Cardiac muscle cell (in vitro differentiated cells and primary cell): ENCODE measurements at places on chromosomes 3 and 15. TPM values are rescaled to one million over a fixed set of nuclear protein-coding genes. Genes with fewer than 3 reads are reported as not detected.
A peak's percentile ranks its signal among the peaks of the same experiment; 100 is the strongest.

- DNase-seq = no peak
- no peak overlapping the region for H3K27ac ChIP-seq
- no peaks in the 10 kb centered on the region for H3K27me3 ChIP-seq
- no peaks in the 10 kb centered on the region for H3K36me3 ChIP-seq
- peaks cover 3% of the 10 kb centered on the region for H3K4me1 ChIP-seq
These were observed 39.1 kb upstream of the LRTM1 start for GRCh38 chr3:54966979-54967378.

Gene IGF1R
- 51.6 and 92.4 TPM in 2 replicates for total RNA-seq

- no peak for DNase-seq
- H3K36me3 ChIP-seq = no peaks in the 10 kb centered on the region
- no peak overlapping the region for H3K4me3 ChIP-seq
- H3K4me1 ChIP-seq = peaks cover 25% of the 10 kb centered on the region
- H3K27ac ChIP-seq = no peak overlapping the region
These were observed 72.1 kb upstream of the ROPN1 start for GRCh38 chr3:124064050-124064449.

- no peak overlapping the region for H3K4me3 ChIP-seq
- H3K27ac ChIP-seq = peak overlapping the region; percentile 62
- H3K36me3 ChIP-seq = no peaks in the 10 kb centered on the region
- no peak for DNase-seq
- H3K27me3 ChIP-seq = no peaks in the 10 kb centered on the region
These were observed 1.6 kb upstream of the UBA3 start for GRCh38 chr3:69081583-69082262.

DNA sequence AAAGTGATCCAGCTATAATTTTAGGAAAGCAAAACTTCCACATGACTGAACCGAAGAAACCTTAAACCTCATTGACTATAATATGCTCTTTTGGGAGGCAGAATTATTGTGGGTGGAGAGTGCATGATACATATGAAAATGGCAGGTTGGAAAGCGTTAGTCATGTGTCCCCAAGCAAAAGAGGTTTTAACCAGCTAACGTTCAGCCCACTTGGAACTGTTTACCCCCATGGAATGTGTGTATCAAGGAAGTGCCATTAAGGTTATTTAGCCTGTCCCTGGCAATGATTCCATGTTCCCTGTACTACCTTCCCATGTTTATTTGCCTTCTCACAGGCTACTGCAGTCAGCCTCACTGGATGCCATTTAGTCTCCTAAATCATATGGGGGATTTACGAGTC, 44.1 kb upstream of the LRRC58 start:
- DNase-seq = no peak
- no peaks in the 10 kb centered on the region for H3K4me1 ChIP-seq
- H3K4me3 ChIP-seq = no peak overlapping the region
- peaks cover 22% of the 10 kb centered on the region for H3K36me3 ChIP-seq
- H3K27ac ChIP-seq = no peak overlapping the region

- no peak within 1 kb of the TSS for H3K4me3 ChIP-seq
- no peaks in the 10 kb centered on the region for H3K36me3 ChIP-seq
- H3K27me3 ChIP-seq = no peaks in the 10 kb centered on the region
- H3K4me1 ChIP-seq = no peaks in the 10 kb centered on the region
- peak within 1 kb of the TSS; percentile 27 for H3K27ac ChIP-seq
These were observed at the start of gene CAV3 for GRCh38 chr3:8733332-8734094. CAV3 (plus strand) TSS chr3:8733802; CDS start chr3:8733877, 75 bp downstream.

Gene KLF15
- 9.5 and 16.5 TPM in 2 replicates for total RNA-seq

Gene PLSCR4
- 0.28 and 1.2 TPM in 2 replicates for total RNA-seq

DNA sequence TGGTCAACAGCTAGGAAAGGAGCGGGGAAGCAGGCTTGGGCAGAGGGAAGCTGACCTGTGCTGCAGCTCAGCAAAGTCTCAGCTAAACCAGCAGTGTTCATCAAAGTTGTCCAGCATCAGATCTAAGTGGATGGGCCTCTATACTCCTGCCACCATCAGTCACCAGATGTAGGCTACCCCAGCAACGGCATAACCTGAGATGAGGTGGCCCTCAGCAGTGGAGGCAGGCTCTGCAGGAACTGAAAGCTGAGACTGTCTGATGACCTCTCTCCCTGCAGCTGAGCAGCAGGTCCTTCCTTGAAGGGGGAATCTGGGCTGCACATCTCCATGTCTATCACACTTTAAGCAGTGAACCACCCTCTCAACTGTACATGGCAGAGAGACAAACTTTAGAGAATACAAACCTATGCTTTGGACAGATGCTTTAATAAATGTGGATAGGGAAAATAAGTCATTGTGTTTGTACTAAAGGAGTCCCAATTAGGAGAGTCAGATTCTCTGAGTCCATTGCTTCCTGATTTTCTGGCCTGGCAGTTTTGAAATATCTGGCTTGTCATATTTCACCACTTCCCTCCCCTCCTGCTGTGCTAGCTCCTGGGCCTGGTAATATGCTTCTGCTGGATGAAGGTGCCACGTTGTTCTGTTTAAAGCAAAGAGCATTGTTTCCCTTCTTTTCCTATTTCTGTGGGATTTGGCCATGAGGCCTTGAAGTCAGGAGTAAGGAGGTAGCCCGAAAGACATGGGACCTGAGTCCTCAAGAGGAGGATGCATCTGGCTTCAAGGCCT, 11.1 kb upstream of the PSTPIP1 start:
- DNase-seq = no peak
- no peaks in the 10 kb centered on the region for H3K27me3 ChIP-seq
- H3K4me1 ChIP-seq = no peaks in the 10 kb centered on the region
- H3K36me3 ChIP-seq = no peaks in the 10 kb centered on the region
- no peak overlapping the region for H3K27ac ChIP-seq

DNA sequence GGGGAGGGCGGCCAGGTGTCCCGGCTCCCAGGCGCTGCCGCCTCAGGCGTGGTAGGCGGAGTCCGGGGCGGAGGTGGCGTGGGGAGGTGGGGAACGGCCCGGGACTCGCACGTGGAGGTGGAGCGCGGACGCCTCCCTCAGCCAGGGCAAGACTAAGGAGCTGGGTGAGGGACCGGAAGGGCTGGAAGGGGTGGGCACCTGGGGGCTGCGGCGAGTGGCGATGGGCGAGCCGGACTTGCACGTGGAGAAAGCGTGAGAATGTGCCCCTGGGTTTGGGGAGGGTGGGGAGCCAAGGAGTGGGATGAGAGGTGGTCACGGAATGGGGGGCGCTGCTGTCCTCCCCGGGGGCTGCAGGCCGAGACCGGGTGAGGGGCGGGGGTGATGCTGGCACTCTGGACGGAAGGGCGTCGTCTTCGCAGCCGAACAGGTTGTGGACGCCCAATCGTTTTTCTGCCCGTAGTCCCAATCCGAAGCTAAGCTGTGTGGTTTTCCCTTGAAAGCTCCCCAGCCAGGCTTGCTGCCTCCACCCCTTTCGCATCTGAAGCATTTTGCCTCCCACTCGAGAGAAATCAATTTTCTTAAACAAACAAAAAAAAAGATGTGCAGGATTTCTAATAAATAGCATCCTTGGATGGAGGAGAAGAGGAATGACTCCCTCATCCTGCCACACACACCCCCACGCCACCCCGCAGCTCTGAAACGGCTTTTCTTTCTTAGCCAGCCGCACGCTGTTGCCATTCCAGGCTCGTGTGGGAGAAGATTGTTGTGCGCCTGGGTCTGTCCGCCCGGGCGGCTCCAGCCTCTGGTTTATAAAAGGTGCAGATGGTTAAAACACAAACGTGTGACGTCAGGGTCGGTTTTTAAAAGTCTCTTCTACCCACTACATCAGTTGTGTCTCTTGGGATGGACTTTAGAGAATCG, 62.5 kb upstream of the ANKRD28 start:
- H3K4me1 ChIP-seq = peaks cover 11% of the 10 kb centered on the region
- H3K4me3 ChIP-seq = peak overlapping the region; percentile 87
- no peak overlapping the region for H3K27ac ChIP-seq
- H3K36me3 ChIP-seq = no peaks in the 10 kb centered on the region

Gene GP5
- total RNA-seq = 0.83 and 0.95 TPM in 2 replicates

DNA sequence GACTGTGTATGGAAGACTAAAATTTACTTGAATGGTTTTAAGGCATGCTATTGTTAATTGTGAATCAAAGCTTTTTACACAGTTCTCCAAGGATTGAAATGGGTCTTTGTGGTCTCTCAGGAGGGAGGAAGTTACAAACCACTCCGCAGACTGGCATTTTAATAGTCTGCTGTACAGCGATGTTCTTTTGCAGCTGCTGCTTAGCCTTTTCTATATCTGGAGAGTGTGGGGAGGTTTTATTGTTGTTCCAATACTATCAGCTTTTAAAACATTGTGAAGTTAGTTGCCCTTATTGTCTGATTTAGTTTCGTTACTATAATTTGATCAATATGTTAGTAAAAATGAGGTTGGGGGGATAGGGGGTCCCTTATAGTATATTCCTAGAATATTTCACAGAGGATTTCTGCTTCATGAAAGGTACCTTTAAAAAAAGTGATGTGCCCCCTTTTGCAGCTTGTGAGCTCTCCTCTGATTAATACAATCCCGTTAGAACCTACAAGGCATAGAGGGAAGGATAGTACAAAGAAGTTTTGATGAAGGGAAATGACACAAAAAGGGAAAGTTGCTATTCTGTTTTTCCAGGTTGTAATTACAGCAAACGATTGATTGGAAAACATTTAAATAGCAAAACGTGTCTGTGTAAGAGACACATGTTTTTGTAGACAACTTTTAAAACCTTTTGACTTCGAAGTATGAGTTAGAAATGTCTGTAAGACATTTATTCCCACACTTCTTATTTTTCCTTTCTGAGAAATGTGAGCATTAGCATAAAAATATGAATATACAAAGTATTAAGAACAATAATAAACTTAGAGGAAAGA, 158.3 kb upstream of the CGNL1 start:
- no peak overlapping the region for H3K4me3 ChIP-seq
- no peaks in the 10 kb centered on the region for H3K36me3 ChIP-seq
- peak overlapping the region; percentile 7 for H3K27ac ChIP-seq
- DNase-seq = peak; percentile 47
- no peaks in the 10 kb centered on the region for H3K27me3 ChIP-seq
- peaks cover 47% of the 10 kb centered on the region for H3K4me1 ChIP-seq

GRCh38 chr3:13223574-13224237, 150.5 kb upstream of the IQSEC1 start:
- no peaks in the 10 kb centered on the region for H3K4me1 ChIP-seq
- no peaks in the 10 kb centered on the region for H3K27me3 ChIP-seq
- no peaks in the 10 kb centered on the region for H3K36me3 ChIP-seq
- DNase-seq = peak; percentile 60
- H3K27ac ChIP-seq = no peak overlapping the region

Gene SAMMSON
- total RNA-seq = 0.06 TPM in 1 of 2 replicates, not detected in the other

DNA sequence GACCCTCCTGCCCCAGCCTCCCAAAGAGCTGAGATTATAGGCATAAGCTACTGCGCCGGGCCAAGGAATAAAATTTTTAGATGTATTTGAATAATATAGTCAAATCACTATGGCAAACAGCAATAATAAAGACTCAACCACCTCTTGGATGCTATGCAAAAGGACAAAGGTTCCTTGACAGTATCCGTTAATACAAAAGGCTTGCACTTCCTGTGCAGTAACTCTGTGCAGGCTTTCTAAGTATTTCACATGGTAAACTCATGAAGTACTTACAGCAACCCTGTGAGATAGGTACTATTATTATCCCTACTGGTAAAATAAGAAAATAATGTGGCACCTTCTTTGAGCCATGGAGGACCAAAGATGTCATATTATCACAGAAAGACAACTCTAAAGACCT, 86.8 kb downstream of the SHQ1 start:
- no peak for DNase-seq
- no peak overlapping the region for H3K4me3 ChIP-seq
- H3K4me1 ChIP-seq = peaks cover 16% of the 10 kb centered on the region
- no peak overlapping the region for H3K27ac ChIP-seq
- no peaks in the 10 kb centered on the region for H3K27me3 ChIP-seq

Gene MIX23
- 54.8 and 60.7 TPM in 2 replicates for total RNA-seq

GRCh38 chr3:98769448-98769847, 6.3 kb downstream of the ST3GAL6 start:
- H3K4me1 ChIP-seq = peaks cover 66% of the 10 kb centered on the region
- no peak overlapping the region for H3K4me3 ChIP-seq
- H3K27me3 ChIP-seq = no peaks in the 10 kb centered on the region
- no peaks in the 10 kb centered on the region for H3K36me3 ChIP-seq

Gene TMEM207
- not detected in 2 replicates for total RNA-seq

Gene BNC1
- 4.5 and 4.7 TPM in 2 replicates for total RNA-seq

DNA sequence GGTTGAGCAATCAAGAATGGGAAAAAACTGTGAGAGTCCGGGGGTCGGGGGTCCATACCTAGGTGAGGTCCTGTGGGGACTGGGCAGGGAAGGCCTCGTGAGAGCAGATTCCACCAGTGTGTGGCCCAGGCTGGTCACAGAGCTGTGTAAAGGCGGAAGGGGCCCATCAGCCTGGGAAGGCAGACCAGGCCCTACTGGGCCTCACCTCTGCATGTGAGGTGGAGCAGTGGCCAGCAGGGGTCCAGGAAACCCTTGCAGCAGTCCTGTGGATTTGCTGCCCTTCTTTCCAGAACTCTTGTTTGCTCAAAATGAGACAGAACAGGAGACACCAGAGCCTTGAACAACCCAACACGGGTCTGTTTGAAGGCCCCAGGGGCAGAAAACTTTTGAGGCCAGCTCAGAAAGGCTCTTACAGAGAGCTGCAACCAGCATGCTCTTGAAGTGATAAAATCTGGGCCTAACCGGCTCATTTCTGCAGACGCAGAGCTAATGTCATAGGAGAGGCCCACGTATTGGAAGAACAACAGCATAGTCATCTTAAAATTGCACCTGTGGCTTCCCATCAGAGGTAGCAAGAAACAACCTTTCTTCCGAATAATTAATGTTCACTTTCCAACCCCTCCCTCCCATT, 30.3 kb upstream of the HHATL start:
- H3K27me3 ChIP-seq = no peaks in the 10 kb centered on the region
- DNase-seq = no peak
- no peak overlapping the region for H3K4me3 ChIP-seq
- H3K4me1 ChIP-seq = peaks cover 6% of the 10 kb centered on the region
- H3K27ac ChIP-seq = no peak overlapping the region

Gene BCL2A1
- not detected in 2 replicates for total RNA-seq

- H3K36me3 ChIP-seq = no peaks in the 10 kb centered on the region
- no peak overlapping the region for H3K27ac ChIP-seq
- H3K27me3 ChIP-seq = no peaks in the 10 kb centered on the region
- H3K4me1 ChIP-seq = no peaks in the 10 kb centered on the region
- DNase-seq = no peak
These were observed 14.6 kb upstream of the PIK3CA start for GRCh38 chr3:179133575-179133974.

GRCh38 chr3:19888428-19889152, 45.4 kb downstream of the EFHB start:
- no peak for DNase-seq
- no peaks in the 10 kb centered on the region for H3K27me3 ChIP-seq
- H3K36me3 ChIP-seq = no peaks in the 10 kb centered on the region
- H3K4me1 ChIP-seq = no peaks in the 10 kb centered on the region

Gene MITF
- total RNA-seq = 57.3 and 99.9 TPM in 2 replicates
